ENCODE measurements at places on chromosomes 11 and 22.

DNA sequence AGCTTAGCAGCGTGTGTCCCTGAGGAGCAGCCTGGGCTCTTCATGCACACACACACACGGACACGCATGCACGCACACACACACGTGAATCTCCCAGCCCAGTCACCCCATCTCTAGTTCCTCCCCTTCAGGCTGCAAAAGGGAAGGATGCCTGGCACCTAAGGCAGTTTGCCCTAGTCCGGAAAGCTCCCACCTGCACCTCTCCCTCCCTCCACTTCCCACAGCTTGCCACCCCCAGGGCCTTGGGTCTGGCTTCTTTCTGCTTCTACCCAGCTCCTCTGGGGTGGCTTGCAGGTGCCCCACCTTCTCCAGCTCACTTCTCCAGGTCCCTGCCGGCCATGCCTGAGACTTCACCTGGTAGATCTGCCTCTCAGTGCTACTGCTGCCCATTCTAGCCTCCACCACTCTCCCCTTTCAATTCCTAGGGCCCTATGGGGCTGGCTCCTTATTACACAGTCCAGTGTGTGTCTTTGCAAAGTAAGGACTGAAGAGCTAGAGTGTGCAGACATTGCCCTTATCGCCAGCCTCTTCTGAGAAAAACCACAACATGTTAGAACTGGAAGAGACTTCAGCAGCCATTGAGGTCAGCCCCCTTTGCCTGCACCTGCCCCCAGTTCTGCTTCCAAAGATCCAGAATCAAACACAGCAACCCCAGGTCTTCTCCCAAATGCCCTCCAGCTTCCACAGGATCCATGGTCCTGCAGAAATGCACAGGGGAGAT lies 33.5 kb upstream of the CHST1 start:
- no peak for DNase-seq

DNA sequence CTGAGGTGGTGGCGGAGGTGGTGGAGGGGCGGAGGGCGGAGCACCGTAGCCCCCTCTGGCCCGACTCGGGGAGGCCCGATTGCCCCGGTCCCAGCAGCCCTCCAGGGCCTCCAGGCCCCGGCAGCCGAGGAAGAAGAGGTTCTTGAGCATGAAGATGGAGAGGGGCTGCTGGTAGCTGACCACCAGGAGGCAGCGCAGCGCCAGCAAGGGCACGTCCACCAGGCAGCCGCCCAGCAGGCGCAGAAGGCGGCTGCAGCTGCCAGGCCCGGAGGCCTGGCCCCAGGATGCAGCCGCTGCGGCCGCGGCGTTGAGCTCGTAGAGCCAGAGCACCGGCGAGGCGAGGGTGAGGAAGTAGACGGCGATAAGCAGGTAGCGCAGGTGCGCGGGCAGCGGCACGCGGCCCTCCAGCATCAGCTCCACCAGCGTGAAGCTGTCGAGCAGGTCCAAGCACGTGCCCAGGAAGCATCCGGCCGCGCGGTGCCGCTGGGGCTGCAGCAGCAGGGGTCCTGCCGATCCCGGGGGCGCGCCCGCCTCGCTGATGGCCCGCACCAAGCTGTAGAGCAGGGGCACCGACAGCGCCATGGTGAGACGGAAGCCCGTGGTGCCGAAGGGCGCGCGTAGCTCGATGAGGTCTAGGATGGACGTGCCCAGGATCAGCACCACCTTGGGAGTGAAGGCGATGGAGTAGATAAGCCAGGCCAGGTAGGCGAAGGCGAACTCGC lies 1.5 kb downstream of the TMEM121B start:
- no peak for DNase-seq

- no peak for DNase-seq
Measured at GRCh38 chr11:35112056-35112845, 26.7 kb upstream of the CD44 start.

GRCh38 chr22:45578524-45579147 lies 76.0 kb downstream of the FBLN1 start:
- no peak for DNase-seq

DNA sequence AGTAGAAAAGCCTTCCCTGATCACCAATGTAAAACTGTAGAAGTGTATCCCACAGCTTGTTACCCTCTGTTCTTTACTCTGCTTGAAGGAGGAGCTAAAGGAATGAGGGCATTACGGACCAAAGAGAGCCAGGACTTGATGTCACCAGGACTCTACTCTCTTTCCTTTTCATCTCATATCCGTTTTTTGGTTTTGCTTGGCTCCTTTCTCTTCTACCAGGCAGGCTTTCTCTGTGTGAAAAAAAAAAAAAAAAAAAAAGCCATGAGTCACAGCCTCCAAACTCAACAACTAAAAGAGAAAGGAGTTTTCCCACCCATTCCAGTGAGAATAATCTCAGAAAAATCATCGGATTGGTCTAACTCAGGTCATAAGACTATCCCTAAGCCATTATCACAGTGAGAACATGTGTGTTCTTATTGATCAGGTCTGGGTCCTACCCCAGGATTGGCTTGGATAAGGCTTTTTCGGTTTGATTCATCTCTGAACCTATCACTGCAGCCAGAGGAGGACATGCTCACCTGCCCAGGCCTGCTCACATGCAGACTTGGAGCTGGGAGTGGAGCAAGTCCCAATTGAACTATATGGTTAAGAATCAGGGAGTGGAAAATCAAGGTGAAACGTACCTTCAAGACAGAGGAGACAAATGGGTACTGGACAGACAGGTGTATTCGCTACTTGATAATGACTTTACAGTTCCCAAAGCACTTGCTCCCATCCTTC lies 19.4 kb upstream of the LRRC55 start:
- no peak for DNase-seq

GRCh38 chr11:105829084-105829483 lies 193.0 kb downstream of the MSANTD4 start:
- no peak for DNase-seq
